ENCODE measurements at places on chromosomes 4 and X. TPM values are rescaled to one million over a fixed set of nuclear protein-coding genes. Genes with fewer than 3 reads are reported as not detected.

COL4A5 gene
- 27.0 TPM for total RNA-seq

GYPE gene
- total RNA-seq: 1.3 TPM

PCYT1B gene
- not detected for total RNA-seq

RAB9B gene
- total RNA-seq: 1.1 TPM

MAGEA9B gene
- not detected for total RNA-seq

PWWP3B gene
- total RNA-seq: under 0.01 TPM

F8A2 gene
- not detected for total RNA-seq

TMPRSS11F gene
- not detected for total RNA-seq

SPIN2A gene
- 2.4 TPM for total RNA-seq

XAGE1A gene
- not detected for total RNA-seq

C4orf54 gene
- total RNA-seq: not detected

HTN3 gene
- total RNA-seq: not detected

PNMA5 gene
- total RNA-seq: not detected

FGFBP2 gene
- total RNA-seq: not detected

ETNPPL gene
- not detected for total RNA-seq

ATP6AP2 gene
- 142 TPM for total RNA-seq

CAPN6 gene
- total RNA-seq: not detected

FAM149A gene
- 5.7 TPM for total RNA-seq

SCML1 gene
- 5.5 TPM for total RNA-seq

HPGD gene
- total RNA-seq: 0.34 TPM

F9 gene
- total RNA-seq: not detected

GLOD5 gene
- total RNA-seq: not detected

GUCY1A1 gene
- 8.5 TPM for total RNA-seq

GABRE gene
- 5.2 TPM for total RNA-seq

BEX2 gene
- 0.60 TPM for total RNA-seq

TBC1D9 gene
- 22.8 TPM for total RNA-seq

TMEM154 gene
- 2.7 TPM for total RNA-seq

SFRP2 gene
- not detected for total RNA-seq

XK gene
- not detected for total RNA-seq

KCNE5 gene
- total RNA-seq: 0.32 TPM

SOWAHD gene
- total RNA-seq: under 0.01 TPM

DCK gene
- total RNA-seq: 7.4 TPM

FOXO4 gene
- total RNA-seq: 4.1 TPM

LONRF3 gene
- total RNA-seq: 0.17 TPM

TSPAN6 gene
- 31.8 TPM for total RNA-seq

PABPC1L2B gene
- not detected for total RNA-seq
